ENCODE measurements at places on chromosomes 7 and 10.

- peak; percentile 60 for DNase-seq
These were observed 6.8 kb upstream of the LAT2 start for GRCh38 chr7:74202841-74203556.

DNA sequence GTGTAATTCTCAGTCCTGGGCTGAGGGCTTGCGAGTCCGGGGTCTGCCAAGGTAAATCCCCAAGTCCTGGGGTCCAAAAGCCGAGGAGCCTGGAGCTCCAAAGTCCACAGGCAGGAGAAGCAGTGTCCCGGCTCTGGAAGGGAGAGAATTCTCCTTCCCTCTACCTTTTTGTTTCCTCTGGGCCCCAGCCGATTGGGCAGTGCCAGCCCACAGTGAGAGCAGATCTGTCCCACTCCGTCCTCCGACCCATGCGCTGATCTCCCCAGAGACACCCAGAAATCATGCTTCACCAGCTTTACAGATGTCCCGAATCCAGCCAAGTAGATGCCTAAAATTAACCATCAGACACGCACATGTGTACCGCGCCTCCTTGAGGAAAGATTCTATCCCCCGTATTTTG is 8.1 kb upstream of the VIPR2 start:
- no peak for DNase-seq

- DNase-seq, result no peak
These were observed 9.9 kb downstream of the SKIDA1 start for GRCh38 chr10:21515361-21516241.

DNA sequence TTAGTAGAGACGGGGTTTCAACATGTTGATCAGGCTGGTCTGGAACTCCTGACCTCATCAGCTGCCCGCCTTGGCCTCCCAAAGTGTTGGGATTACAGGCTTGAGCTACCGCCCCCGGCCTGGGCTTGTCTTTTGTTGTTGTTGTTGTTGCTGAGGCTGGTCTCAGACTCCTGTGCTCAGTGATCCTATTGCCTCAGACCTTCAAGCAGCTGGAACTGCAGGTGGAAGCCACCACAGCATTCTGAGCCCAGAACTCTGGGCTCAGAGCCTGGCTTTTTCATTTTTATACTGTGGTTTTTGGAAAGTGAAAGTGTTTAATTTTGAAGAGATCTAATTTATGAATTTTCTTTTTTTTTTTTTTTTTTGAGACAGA is 16.2 kb upstream of the DNAJB6 start:
- DNase-seq, result no peak

DNA sequence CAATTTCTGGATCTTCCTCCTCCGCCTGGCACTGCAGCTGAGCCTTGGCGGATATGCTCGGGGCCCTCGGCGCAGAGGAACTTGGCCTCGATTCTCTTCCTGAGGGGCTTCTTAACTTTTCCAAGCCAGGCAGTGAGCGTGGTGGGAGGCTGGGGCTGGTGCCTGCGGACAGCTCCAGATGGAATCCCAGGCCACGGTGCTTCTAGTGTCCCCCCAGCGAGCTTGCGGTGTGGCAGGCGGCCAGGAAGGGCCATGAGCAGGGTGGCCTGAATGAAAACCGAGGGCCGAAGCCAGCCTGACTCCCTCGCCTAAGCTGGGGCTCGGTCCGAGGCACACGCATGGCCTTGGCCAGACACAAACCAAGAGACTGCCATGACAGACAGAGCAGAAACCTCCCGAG is 31.3 kb downstream of the RCC1L start:
- no peak for DNase-seq

DNA sequence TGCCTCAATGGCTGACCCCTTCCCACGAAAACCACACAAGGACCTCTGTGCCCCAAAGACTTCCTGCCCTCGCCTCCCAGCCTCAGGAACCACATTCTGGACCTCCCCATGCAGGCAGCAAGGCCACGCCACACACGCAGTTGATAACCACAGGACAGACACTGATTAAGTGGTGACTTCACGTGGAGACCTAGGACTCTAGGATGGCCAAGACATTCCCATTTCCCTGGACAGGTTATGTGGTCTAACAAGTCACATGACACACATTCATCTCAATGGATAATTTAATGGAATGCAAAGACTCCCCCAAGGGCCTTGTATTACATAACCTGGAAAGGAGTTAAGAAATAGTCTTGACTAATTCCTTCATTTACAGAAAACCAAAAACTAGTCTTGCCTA is 110.2 kb downstream of the LARP4B start:
- DNase-seq, result no peak

All from Caco-2 (cell line).